Stimulated activated CD8-positive, alpha-beta memory T cell treated with anti-CD3 and anti-CD28 coated beads, Interleukin-15, amount 100 ng/mL, for 1 hour (primary cell): ENCODE measurements at places on chromosomes 13 and 19.

DNA sequence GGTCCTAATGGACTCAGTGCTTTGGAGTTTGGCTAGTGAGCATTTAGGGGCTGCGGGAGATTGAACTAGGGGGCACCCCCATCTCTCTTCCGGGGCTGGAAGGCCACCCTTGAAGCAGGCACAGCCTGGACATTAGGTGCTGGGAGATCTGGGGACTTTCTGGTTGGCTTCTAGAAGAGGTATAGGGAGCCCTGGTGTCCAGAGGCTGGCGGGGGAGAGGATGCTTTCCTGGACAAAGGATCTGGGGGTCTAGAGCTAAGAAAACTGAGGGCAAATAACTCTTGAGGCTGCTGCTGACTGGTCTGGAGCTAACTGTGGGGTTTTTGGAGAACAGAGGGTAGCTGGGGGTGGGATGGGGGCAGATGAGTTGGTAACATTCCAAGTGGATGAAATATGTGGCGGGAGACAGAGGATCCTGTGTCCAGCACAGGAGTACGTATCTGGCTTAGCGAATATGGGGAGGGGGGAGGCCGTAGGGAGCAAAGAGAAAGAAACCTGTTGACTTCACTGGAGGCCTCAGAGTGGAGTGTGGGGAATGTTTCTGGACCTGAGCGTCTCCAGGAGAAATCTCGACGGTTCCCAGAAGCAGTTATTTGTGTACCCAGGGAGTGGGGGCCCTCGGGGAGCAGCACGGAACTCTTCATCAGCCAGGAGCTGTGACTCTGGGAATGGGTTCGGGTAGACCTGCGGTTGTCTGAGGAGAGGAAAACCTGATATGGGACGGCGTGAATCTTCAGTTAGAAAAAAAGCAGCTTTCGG lies 1.4 kb downstream of the HNRNPUL1 start:
- no peak for DNase-seq

GRCh38 chr13:112683581-112683980 lies 6.3 kb upstream of the ATP11A start:
- DNase-seq = no peak

DNA sequence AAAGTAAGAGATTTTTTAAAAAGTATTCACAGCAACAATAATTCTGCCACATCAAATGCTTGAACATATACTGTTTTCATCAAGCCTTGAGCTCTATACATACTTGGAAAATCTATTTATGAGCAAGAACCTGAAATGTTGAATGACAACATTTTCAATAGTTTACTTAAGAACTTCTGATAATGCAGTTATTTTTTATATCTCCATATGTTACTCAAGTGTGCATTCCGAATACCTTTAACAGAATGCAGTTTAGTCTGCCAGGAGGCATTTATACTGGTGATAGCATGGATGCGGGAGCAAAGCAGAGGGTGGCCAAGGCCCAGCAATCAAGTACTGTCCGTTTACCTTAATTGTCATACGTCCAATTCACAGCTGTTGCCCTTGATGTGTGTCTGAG lies 589.5 kb downstream of the KCTD12 start:
- DNase-seq = no peak

DNA sequence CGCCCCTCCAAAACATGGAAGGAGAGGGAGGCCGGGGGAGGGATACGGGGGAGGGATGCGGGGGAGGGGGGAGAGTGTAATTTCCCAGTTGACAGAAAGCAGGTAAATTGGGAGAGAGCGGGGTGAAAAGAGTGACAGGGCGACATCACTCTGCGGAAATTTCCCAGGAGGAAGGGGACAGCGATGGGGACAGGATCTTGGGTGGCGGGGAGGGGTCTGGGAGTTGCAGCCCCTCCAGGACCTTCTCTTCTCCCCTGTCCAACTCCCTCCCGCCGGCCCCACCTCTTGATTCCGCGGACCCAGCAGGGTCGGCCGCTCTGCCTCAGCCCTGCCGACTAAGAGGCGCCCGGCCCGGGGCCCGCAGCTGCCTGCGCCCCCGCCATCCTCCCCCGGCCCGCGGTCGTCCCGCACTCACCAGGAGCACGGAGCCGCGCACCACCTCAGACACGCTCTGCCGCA lies 108.0 kb upstream of the DOCK9 start:
- no peak for DNase-seq

GRCh38 chr13:67023130-67023876 lies 206.8 kb downstream of the PCDH9 start:
- no peak for DNase-seq

DNA sequence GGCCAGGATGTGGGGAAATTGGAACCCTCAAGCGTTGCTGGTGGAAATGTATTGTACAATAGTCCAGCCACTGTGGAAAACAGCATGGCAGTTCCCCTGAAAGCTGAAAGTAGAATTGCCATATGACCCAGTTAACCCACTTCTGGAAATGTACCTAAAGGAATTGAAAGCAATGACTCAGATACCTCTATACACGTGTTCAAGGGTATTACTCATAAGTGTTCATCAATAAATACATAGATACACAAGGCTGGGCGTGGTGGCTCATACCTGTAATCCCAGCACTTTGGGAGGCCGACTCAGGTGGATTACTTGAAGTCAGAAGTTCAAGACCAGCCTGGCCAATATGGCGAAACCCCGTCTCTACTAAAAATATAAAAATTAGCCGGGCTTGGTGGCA lies 71.9 kb upstream of the IRS2 start:
- DNase-seq = no peak

DNA sequence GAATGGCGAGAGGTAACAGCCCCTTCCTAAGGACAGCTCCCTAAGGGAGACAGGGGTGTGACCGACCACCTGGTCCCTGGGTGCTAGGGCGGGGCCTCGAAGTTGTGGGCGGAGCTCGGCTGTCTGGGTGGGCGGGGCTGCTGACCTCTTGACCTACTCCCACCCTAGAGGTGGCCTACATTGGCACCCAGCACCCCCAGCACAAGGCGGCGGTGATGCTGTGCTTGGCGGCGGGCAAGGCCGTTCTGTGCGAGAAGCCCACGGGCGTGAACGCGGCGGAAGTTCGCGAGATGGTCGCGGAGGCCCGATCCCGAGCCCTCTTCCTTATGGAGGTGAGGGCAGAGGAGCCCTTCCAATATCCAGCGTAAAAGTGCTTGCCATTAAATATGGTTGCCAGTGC lies 2.4 kb downstream of the DHDH start:
- DNase-seq = no peak

- no peak for DNase-seq
Measured at GRCh38 chr13:51733374-51734298, 70.3 kb downstream of the DHRS12 start.

DNA sequence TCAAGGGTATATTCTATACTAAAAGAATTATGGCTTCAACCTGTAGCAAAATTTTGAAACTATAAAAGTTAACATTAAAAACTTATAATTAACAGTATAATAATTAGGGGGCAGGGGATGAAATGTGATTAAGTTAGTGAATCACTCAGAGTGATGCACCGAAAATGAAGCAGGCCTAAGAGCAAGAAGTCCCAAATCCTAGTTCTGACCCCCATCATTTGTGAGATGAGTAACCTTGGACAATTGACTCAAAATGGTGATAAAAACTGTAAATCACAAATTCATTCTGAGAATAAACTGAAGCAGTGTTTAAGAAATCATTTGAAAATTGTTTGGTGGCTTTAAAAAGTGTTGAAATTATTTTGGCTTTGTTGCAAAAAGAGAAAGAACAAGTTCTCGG lies 56.8 kb downstream of the KLF12 start:
- DNase-seq = no peak
